ENCODE measurements at places on chromosomes 1 and 21.

GRCh38 chr1:107936498-107937481 is 28.2 kb downstream of the VAV3 start:
- no peak for DNase-seq

- no peak for DNase-seq
These were observed 30.1 kb downstream of the CDCA8 start for GRCh38 chr1:37722181-37723071.

DNA sequence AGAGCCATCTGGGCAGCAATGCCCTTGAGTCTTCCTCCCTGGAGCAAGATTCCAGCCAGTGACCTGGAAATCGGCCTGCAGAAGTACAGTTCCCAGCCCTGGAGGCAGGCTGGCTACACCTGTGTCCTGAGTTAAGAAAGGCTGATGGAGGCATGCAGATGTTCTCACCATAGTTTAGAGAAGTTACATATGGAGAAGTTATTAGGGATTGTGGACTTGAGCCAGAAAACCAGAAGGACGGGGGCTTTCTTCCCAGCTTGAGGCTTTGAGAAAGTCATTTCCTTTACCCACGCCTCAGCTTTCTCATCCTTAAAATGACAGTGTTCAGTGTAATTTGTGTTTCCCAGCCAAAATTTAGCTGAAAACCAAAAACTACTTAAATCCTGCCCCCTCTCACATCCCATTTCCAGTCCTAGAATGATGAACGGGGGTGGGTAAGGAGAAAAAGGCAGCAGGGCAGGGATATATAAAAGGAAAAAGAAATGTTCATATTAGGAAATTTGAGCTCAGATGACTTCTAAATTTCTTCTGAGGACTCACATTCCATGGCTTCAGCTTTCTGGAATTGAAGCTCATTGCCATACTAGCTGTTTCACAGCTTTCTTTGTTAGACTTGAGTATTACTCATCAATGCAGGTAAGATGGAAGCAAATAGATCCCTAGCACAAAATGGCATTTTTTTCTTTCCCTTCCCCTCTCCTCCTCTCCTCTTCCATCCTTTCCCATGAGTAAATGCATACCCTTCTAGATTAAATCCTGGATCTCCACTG is 14.4 kb upstream of the C8B start:
- no peak for DNase-seq

DNA sequence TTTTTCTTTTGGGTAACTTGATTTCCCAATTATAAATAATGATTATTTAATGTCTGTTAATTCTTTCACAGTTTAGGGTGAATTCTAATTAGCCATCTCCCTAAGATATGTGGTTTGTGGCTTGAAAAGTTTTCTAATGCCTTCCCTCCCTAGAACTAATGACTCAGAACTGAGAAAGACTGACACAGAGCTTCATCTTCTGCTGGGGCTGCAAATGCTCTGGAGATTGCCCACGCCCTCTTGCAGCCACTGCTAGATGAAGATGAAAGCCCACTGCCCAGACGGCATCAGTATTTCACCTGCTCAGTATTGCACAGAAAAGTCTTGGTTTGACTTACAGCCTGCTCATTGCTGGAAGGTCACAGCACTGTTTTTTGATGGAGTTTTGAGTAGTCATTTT is 101.5 kb downstream of the ST6GALNAC3 start:
- no peak for DNase-seq

- DNase-seq = no peak
These were observed 119.4 kb upstream of the F3 start for GRCh38 chr1:94660994-94661393.

GRCh38 chr1:68320349-68320748 is 88.0 kb upstream of the WLS start:
- no peak for DNase-seq

GRCh38 chr1:215887627-215888026 is 320.5 kb downstream of the KCTD3 start:
- no peak for DNase-seq

- no peak for DNase-seq
These were observed 88.4 kb downstream of the PDE4B start for GRCh38 chr1:65881067-65881594.

DNA sequence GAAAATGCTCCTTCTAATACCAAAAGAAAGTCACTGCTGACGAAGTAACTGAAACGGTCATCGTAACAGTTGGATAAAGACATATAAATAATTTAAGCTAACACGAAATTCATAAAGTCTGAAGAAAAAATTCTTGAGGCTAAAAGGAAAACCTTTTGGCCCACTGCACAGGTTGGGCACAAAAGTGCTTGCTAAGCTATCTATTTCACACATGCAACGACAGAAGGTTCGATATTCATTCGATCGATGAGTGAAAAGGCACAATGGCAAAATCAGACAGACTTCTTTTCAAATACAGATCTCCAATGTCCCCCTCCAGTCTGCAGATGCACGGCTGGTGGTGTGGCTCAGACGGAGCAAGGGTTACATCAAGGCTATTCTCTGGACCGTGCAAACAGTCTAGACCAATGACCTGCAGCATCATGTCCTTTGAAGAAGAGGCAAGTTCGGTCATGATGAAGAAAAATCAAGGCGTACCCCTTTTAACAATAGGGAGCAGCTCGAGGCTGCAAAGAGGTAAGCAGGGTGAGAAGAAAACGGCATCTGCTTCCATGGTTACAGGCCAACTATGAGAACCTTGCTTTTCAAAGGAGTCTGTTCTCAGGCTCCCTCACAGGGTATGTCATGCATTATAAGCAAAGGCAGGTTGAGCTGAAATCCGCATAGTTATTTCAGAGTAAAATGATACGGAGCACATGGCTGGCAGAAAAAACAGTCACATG is 579.6 kb downstream of the USP25 start:
- DNase-seq = no peak

DNA sequence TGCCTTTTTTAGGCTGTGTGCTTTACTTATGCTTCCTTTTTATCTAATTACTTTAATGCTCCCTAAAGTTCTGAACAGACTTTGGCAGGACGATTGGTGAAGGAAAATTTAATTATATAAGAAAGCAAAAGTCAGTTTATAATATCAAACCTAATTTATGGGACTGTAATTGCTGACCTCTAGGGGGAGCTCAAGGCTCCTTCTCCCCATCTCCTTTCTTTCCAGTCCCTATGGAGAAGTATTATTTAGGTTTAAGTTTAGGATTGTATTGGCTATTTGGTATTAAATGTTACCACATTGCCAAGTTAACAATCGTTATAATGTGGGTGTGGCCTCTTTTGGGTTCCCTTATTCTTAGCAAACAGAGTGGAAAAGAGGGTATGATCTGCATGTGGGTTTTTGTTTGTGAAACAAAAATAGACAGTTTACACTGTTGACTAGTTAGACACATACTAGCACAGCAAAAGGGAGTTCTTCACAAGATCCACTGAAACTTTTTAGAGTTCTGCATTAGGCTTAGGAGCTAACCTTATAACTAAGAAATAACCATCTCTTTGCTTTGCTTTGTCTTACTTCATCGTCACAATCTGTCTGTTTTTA is 48.2 kb upstream of the TNFSF4 start:
- no peak for DNase-seq

DNA sequence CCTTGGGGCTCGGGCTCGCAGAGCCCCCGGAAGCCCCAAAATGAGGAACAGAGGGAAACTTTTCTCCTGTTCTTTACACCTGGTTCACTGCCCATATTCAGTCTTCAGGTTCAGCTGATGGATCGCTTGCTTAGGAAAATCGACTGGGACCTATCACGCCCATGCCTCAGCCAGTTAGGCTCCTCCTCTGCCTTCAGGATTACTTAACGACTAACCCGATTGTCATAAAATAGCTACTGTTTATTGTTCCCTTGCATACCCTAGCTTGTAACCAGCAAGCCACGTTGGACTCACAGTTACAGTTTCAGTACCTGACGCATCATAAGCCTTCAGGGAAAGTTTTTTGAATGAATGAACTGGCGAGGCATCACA is 692 bp downstream of the TARDBP start:
- DNase-seq = no peak
